ENCODE measurements at places on chromosomes 3 and 15.
A peak's percentile ranks its signal among the peaks of the same experiment; 100 is the strongest.

- DNase-seq = no peak
Measured at GRCh38 chr3:11717301-11717700, 73.6 kb upstream of the VGLL4 start.

GRCh38 chr3:194058189-194058571 is 77.8 kb upstream of the HES1 start:
- DNase-seq = peak; percentile 31

DNA sequence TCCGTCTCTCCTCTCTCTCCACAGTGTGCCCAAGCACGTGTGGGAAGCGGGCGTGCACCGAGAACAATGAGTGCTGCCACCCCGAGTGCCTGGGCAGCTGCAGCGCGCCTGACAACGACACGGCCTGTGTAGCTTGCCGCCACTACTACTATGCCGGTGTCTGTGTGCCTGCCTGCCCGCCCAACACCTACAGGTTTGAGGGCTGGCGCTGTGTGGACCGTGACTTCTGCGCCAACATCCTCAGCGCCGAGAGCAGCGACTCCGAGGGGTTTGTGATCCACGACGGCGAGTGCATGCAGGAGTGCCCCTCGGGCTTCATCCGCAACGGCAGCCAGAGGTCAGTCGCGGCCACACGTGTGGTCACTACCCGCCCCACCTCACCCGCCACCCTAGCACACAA is 116.3 kb downstream of the PGPEP1L start:
- DNase-seq = no peak

DNA sequence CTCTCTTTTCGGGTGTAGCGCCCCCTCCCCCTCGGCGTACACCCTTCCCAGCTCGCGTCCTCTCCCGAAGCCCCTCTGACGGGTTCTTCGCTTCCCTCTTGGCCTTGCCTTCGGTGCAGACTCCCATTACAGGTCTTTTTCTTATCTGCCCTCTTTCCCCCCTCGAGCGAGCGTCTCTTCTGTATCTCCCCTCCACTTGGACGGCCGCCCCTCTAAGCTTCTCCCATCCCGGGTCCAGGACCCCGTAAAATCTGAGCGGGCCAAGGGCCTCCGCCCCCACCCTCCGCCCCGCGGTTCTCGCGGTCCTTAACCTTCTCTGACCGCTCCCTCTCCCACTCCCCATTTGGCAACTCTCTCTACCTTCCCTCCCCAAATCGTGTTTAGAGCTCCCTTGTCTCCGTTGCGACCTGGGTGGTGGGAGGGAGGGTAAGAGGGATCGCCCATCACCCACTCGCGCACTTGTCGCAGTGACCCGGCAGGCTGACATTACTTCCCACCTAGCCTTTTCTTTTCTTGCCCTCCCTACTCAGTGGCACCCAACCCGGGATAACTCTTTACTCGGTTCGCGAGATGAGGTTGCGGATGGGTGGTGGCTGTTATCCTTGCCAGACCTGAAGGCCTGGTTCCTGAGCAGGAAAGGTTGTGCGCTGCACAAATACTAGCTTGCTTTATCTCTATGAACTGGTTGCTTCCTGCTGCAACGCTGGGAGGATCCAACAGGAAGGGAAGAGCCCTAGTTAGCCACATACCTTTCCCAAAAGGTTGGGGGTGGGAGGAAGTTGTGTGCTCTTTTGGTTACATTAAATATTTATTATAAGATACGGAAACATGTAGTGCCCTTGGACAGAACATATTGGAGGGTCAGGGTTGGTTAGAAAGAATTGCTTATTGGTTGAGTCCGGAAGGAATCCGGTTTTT is 922 bp downstream of the RAB11A start:
- peak; percentile 49 for DNase-seq

- no peak for DNase-seq
Measured at GRCh38 chr15:70576276-70576675, 187.1 kb downstream of the UACA start.

DNA sequence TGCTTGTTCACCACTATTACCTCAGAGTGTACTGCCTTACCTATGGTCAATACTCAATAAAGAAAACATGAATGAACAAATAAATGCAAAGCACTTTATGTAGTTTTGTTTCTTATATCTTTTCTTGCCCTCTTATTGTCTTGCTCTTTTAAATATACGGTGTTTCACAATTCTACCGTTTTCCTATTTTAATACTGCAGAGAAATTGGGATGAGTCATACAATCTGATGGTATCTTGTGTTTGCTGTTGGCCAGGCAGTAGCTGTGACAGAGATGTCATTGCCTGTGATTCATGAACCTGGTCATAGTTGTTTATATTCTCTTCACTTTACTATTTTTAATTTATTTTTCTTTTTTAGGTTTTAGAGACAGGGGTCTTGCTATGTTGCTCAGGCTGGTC is 48.3 kb downstream of the SERP1 start:
- DNase-seq = no peak

GRCh38 chr3:101861789-101862415 is 12.6 kb downstream of the NFKBIZ start:
- no peak for DNase-seq

- no peak for DNase-seq
Measured at GRCh38 chr15:57624730-57625129, 33.0 kb downstream of the MYZAP start.

DNA sequence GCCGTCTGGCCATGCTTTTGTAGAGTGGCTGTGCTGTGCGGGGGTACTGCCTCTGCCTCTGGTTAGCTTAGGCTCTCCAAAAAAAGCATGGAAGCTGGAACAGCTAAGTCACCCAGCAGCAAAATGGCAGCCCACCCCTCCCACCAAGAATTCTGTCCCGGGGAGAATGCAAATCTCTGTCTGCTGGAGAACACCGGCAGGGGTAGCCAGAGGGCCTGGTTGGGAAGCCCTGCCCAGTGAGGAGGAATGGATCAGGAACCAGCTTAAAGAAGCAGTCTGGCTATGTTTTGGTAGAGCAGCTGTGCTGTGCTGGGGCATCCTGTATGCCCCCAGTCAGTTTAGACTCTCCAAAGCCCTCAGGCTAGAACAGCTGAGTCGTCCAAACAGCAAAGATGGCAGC is 56.2 kb upstream of the PTPRG start:
- DNase-seq = no peak

- DNase-seq = no peak
Measured at GRCh38 chr3:38349684-38350359, 3.2 kb downstream of the XYLB start.

DNA sequence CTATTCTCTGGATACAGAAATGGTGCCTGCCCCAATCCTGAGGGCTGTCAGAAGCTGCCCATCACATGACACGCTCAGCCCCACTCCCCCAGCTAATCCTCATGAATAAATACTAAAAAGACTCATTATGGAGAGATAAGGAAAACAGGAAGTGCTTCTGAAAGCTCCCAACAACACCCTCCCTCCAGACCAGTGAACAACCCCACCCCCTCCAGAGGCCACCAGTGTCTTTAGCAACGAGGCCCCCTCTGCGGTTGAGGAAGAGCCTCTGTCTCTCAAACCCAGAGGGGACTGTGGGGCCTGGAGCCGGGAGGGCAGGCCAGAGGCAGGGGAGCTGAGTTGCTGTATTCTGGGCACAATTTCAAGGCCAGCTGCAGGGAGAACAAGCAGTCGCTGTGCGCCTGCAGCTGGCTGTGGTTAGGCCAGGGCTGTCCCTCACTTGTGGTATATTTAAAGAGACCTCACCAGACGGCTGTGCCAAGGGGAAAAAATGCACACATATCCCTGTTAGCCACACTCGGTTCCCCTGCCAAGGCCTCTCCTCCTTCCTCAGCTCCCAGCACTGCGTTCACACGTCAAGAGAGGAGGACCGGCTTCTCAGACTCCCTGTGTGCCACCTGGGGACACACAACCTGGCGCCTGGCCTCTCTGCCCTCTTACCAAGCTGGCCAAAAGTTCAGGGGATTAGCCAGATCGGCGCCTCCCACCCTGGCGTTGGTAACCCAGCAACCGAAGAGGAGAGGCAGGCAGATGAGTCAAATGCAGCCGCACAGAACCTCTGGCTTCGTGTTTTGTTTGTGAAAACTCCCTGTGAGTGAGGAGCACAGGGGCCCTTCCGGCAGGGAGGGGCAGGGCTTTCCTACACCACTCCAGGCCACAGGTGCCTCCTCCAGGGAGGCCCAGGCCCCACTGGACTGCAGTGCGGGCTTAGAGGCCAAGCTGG is 101.2 kb upstream of the ETV5 start:
- DNase-seq = no peak

GRCh38 chr3:54999159-54999558 is 71.3 kb upstream of the LRTM1 start:
- DNase-seq = no peak

DNA sequence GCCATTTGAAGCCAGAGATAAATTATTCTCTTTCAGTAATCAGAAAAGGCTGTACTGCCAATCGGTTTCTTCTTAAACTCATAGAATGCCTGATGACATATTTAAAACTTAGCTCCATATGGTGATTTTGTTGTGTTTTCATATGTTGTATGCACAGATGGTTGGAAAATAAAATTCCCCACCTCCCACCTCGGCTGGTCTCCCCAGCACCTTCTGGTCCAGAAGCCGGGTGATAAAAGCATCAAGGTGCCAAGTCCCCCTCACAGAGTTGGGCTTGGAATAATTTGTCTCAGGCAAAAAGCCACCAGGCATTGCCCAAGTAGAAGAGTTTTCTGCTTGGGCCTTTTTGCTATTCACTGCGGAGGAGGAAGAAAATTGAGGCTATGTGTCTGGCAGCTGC is 18.4 kb downstream of the LARS2 start:
- DNase-seq = no peak

DNA sequence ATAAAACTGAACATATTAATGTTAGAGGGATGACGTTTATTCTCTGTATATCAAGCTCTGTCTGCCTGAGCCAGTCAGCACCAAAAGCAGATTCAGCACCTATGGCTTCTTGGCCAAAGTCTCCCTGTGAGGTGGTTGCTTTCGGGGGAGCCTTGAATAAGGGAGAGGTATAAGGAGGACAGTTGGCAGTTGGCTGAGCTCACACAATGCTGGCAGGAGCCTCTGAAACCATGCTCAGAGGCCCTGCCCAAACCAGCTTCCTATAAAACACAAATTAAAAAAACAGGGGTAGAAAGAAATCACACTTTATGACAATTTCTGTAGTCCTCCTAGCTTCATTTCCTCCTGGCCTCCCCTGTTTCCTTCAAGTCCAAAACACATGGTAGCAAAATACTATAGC is 18.8 kb downstream of the ARHGEF3 start:
- no peak for DNase-seq

DNA sequence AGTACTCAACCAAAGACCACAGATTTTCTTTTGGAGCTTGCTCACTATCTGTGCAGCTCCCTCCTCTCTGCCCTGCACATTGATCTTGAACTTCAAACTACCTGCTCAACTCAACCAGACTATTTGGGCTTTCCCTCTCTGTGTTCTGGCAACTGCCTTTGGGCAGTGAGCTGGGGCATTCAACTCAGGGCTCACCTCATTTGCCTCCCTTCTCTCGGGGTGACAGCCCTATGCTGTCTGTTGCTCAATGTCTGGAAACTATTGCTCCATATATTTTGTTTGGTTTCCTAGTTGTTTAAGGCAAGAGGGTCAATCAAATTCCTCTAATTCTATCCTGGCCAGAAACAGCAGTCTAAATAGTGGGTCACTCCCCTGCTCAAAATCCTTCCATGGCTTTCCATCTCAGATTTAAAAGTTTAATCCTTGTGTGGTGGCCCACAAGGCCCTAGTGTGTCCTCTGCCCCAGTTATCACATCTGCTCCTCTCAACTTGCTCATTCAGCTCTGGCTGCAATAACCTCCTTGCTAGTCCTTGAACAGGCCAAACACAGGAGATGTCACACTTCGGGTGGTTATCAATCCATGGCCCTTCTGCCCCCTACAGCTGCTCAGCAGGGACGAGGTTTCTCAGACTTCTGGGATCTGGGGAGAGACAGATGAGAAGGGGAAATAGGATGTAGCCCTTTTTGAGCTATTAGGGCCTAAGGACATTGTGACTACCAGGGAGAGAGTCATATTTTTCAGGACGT is 67.8 kb downstream of the SNRK start:
- DNase-seq = no peak

GRCh38 chr15:75891895-75892294 is 11.8 kb upstream of the FBXO22 start:
- no peak for DNase-seq

DNA sequence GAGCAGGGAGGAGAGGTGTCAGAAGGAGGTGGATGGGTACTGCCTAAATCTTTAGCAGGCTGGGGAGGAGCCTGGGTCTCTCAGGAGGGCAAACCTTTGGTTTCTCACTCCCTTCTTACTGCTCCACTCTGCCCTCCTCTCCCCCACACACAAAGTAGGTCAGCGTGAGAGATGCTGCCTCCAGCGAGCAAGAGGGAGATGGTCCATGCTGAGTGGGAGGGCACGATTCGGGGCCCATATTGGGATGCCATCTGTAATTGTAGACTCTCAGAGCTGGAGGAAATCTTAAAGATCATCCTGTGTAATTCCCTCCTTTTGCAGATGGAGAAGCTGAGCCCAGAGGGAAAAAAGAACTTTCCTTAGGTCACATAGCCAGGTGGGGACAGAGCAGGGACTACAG is 34.2 kb upstream of the SYN2 start:
- no peak for DNase-seq

- no peak for DNase-seq
Measured at GRCh38 chr3:175121225-175121624, 262.1 kb downstream of the NAALADL2 start.

- no peak for DNase-seq
Measured at GRCh38 chr3:4665197-4665596, 172.0 kb downstream of the ITPR1 start.

All from activated CD8-positive, alpha-beta T cell treated with anti-CD3 and anti-CD28 coated beads, Interleukin-2, amount 10 ng/mL, durations not matched to agents 7 days and 5 days (primary cell).